Endodermal cell (in vitro differentiated cells): ENCODE measurements at places on chromosomes 13 and 19. TPM values are rescaled to one million over a fixed set of nuclear protein-coding genes. Genes with fewer than 3 reads are reported as not detected.

GRCh38 chr19:35673121-35673804 is 6.9 kb downstream of the UPK1A start:
- peaks cover 22% of the 10 kb centered on the region for H3K27me3 ChIP-seq
- H3K27ac ChIP-seq, result no peak overlapping the region
- peak; percentile 92 for DNase-seq
- H3K36me3 ChIP-seq, result no peaks in the 10 kb centered on the region

FXYD1 gene
- total RNA-seq, result 0.75 and 1.9 TPM in 2 replicates

DNA sequence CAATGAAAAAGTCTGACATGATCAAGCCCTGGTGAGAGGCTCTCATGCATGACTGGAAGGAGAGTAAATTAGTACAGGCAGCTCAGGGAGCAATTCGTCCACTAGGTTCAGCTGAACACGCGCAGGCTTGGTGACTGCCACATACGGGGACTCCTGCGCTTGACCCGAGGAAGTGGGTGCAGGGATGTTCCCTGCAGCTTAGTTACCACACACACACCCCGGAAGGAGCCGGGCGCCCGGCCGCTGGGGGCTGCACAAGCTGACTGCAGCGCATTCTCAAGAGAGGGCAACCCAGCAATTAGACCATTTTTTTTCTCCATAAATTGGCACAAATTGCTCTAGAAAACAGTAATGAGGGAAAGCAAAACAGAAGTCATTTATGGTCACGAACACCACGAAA is 23.0 kb upstream of the MIER2 start:
- H3K36me3 ChIP-seq, result no peaks in the 10 kb centered on the region
- H3K4me1 ChIP-seq, result no peaks in the 10 kb centered on the region
- no peak overlapping the region for H3K27ac ChIP-seq
- no peak overlapping the region for H3K4me3 ChIP-seq
- no peaks in the 10 kb centered on the region for H3K27me3 ChIP-seq

HIF3A gene
- 37.0 and 41.6 TPM in 2 replicates for total RNA-seq

GRCh38 chr19:28642787-28643683 is 569.9 kb downstream of the UQCRFS1 start:
- no peaks in the 10 kb centered on the region for H3K4me1 ChIP-seq
- DNase-seq, result no peak
- no peaks in the 10 kb centered on the region for H3K27me3 ChIP-seq
- H3K27ac ChIP-seq, result no peak overlapping the region

PDX1 gene
- not detected in 3 replicates for total RNA-seq

GRCh38 chr13:50747737-50748350 is 95.6 kb downstream of the DLEU7 start:
- H3K4me1 ChIP-seq, result no peaks in the 10 kb centered on the region
- H3K27ac ChIP-seq, result no peak overlapping the region
- DNase-seq, result no peak

DNA sequence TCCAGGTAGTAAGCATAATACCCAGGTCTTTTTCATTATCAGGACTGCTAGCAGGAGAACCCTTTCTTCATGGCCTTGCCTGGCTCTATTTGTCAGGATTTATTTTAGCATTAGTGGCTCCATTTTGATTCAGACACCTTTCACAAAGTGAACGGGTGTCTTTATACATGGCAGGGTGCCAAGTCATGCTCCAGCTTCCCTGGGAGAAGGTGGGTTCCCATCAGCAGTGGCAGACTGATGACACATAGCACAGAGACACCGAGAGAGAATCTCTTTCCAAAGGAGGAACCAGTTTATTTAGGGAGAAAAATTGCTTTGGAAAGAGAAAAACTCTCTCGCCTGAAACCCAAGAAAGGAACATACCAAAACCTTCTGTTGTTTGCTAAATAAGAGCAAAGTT is 135.3 kb upstream of the TMTC4 start:
- H3K4me1 ChIP-seq, result no peaks in the 10 kb centered on the region
- H3K27ac ChIP-seq, result no peak overlapping the region

ADAMTS10 gene
- total RNA-seq, result 13.3 and 19.3 TPM in 2 replicates

DNA sequence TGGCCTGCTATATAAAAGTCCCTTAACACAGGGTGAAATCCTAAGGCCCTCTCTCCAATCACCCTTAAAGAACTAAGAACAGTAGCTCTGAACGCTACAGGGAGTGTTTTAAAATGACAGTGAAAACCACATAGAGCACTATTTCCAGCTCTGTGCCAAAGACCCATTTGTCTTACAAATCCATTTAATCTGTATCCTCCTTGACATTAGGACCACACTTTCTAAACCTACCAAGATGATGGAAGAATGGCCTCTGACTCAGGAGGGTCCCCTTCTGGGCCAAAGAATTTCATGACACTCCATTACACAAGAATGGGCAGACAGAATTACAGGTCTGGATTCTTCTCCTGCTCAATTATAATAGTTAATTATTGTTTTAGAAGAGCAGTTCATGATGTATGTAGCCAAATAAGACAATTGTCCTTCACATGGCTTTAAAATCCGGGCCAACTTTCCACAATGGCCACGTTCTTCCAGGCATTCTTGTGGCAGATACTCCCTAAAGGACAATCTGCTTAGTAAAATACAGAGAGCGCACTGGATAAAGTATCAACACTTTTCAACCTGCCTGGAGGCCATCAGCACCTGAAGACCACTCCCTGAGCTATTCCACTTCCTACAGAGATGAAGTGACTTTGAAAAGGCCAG is 61.0 kb downstream of the STK24 start:
- no peaks in the 10 kb centered on the region for H3K27me3 ChIP-seq
- no peak overlapping the region for H3K4me3 ChIP-seq
- H3K4me1 ChIP-seq, result no peaks in the 10 kb centered on the region
- no peak for DNase-seq
- H3K36me3 ChIP-seq, result peaks cover 50% of the 10 kb centered on the region

DNA sequence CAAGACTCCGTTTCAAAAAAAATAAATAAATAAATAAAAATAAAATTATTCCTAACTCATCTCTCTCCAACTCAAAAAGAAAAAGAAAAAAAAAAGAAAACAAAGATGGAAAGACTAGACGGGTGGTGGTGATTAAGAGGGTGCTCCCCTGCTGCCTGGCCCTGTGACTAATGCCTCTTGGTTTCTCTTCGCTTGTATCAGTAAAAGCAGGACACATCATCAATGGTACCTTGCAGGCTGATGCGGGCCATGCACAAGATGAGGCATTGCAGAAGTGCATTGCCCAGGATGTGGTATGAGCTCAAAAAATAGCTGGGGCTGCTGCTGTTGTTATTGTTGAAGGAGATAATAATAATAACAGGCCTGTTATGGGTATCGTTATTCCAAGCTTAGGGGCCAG is 14.6 kb downstream of the ACER1 start:
- no peak overlapping the region for H3K27ac ChIP-seq
- H3K4me1 ChIP-seq, result no peaks in the 10 kb centered on the region
- no peaks in the 10 kb centered on the region for H3K36me3 ChIP-seq
- no peak overlapping the region for H3K4me3 ChIP-seq
- no peaks in the 10 kb centered on the region for H3K27me3 ChIP-seq

GRCh38 chr13:30572859-30573275 is 44.9 kb upstream of the USPL1 start:
- H3K4me3 ChIP-seq, result no peak overlapping the region
- H3K27me3 ChIP-seq, result no peaks in the 10 kb centered on the region
- no peaks in the 10 kb centered on the region for H3K4me1 ChIP-seq
- H3K27ac ChIP-seq, result no peak overlapping the region
- no peaks in the 10 kb centered on the region for H3K36me3 ChIP-seq

KCNC3 gene
- 10.7 to 11.9 TPM (median 10.7 TPM) in 3 replicates for total RNA-seq

DNA sequence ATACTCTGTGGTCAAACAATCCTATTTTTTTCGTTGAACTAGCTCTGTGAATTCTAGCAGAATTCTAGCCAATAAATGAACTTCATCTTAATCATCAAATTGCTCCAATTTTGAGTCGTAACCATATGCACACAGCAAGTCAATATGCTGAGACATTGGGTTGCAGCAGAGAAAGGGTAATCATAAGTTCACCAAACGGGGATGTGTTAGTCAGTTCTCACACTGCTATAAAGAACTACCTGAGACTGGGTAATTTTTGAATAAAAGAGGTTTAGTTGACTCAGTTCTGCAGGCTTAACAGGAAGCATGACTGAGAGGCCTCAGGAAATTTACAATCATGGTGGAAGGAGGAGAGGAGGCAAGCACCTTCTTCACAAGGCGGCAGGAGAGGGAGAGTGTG is 67.7 kb upstream of the ABCC4 start:
- no peaks in the 10 kb centered on the region for H3K36me3 ChIP-seq
- no peak overlapping the region for H3K4me3 ChIP-seq
- H3K4me1 ChIP-seq, result no peaks in the 10 kb centered on the region
- no peak overlapping the region for H3K27ac ChIP-seq
- no peak for DNase-seq
- H3K27me3 ChIP-seq, result no peaks in the 10 kb centered on the region

DNA sequence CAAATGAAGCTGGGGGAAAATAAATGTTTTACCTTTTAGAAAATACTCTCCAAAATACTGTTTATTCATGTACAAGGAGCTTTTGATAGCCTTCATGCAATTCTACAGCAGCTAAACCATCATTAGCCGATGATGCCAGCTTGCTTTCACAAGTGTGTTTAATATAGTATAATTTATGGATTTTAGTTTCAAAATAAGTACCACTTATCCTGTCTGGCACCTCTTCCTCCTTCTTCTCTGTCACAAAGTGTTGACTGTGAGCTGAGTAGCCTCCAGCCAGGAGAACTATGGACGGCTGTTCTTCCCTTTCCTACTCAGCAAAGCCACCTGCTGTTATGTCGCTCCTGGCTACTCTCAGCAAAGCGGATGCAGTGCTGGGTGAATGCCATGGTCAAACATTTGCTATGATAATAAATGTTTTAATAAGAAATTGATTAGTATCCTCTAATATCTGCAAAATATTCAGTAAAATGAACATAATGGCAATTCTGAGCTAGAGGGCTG is 238.2 kb downstream of the LIG4 start:
- H3K27ac ChIP-seq, result no peak overlapping the region
- no peaks in the 10 kb centered on the region for H3K27me3 ChIP-seq
- DNase-seq, result no peak
- H3K36me3 ChIP-seq, result no peaks in the 10 kb centered on the region
- H3K4me1 ChIP-seq, result no peaks in the 10 kb centered on the region

DNA sequence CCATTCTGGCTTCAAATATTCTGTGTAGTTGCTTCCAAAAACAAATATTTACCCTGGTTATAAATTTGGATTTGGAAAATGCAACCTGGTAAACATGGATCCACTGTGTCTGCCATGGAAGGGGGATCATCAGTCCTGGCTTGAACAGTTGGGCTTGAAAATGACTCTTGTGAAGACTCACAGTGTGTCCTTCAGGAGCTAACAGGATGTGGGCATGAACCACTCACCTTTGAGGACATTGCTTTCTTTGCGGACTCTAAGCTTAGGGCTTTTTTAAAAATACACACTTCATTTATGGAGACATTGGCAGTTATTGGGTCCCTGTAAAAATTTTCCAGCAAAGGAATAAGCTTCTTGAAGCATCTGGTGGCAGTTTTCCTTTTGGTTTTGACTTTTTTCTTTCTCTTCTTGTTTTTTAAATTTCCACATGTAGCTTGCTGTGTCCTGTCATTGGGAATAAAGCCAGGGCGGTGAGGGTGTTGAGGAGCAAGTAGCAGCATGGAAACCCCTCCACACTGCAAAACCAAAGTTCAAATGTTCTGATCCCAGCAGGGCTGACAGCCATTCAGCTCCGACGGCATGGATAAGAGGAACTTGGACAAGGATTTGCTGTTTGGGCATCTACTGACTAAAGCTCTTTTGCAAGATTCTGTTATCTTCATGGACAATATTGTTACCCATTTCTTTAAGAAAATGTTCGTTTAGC is 39.5 kb upstream of the SERP2 start:
- DNase-seq, result no peak
- no peaks in the 10 kb centered on the region for H3K27me3 ChIP-seq
- H3K27ac ChIP-seq, result no peak overlapping the region
- H3K4me3 ChIP-seq, result no peak overlapping the region

KIR3DL1 gene
- not detected in 3 replicates for total RNA-seq

- H3K27me3 ChIP-seq, result no peaks in the 10 kb centered on the region
- H3K4me1 ChIP-seq, result peaks cover 2% of the 10 kb centered on the region
- peak overlapping the region; percentile 26 for H3K4me3 ChIP-seq
- no peak overlapping the region for H3K27ac ChIP-seq
Measured at GRCh38 chr13:41315443-41316047, 4.5 kb downstream of the NAA16 start.

DNA sequence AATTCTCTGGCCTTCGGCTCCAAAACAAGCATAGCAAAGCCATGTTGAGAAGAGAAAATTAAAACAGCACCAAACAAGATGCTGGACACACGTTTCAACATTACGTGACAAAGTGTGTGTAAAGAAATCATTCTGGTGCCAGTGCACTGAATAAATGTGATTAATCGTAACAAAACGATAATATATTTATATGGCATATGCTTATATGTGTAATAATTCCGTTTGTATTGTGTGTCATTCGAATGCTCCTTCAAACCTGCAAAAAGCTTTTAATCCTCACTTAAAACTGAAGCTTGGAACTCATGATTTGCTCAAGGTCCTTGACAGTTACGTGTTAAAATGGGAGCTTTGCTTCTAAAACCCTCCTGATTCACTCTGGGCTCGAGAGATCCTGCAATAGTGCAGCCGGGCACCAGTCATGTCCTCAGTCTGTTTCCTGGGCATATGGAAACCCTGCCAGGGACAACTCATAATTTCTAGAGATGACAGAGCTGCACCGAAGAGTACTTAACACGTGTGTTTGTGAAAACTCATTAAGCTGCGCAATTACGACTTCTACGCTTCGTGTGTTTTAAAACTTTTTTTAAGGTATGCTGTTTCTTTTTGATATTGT is 731 bp upstream of the AKAP8L start:
- DNase-seq, result no peak
- peak overlapping the region; percentile 66 for H3K4me3 ChIP-seq
- H3K27ac ChIP-seq, result no peak overlapping the region
- peaks cover 3% of the 10 kb centered on the region for H3K4me1 ChIP-seq
- H3K36me3 ChIP-seq, result peaks cover 38% of the 10 kb centered on the region
- H3K27me3 ChIP-seq, result no peaks in the 10 kb centered on the region

CEP89 gene
- 30.1 and 35.6 TPM in 2 replicates for total RNA-seq

DNA sequence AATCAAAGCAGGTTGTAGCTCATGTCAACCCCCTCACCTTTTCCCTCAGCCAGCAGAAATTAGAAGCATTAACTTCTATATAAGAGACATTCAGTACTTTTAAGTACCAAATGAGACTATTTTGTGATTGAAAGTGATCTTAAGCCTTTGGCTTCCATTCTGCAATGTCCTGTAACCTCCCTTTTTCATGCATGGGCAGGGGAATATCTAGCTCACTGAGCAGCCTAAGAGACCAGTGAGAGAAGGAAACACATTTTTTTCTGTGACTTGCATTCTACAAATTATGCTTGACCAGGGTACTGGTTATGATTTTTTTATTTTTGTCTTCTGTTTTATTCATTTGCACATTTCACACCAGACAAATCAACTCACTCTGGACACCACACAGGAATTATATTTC is 369.6 kb downstream of the KCTD12 start:
- no peak overlapping the region for H3K27ac ChIP-seq
- no peaks in the 10 kb centered on the region for H3K36me3 ChIP-seq
- no peak for DNase-seq
- no peak overlapping the region for H3K4me3 ChIP-seq
